ENCODE measurements at places on chromosomes 1 and 21.

DNA sequence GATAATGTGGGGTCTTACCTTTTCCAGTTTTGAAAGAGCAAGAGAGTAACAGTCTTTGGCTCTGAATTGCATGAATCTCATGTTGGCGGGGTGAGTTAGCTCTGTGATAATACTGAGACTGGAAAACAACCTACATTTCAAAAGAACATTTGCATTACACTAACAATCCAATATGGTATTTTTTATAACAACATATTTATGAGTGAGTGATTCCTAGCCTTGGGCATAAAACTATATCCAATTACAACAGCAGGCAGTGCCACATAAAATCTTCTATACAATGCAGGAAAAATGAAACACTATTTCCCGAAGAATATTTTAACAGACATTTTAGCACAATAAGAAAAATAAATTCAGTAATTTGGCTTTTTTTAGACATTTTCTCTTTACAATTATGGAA lies 303.0 kb downstream of the KCNT2 start:
- DNase-seq = no peak

DNA sequence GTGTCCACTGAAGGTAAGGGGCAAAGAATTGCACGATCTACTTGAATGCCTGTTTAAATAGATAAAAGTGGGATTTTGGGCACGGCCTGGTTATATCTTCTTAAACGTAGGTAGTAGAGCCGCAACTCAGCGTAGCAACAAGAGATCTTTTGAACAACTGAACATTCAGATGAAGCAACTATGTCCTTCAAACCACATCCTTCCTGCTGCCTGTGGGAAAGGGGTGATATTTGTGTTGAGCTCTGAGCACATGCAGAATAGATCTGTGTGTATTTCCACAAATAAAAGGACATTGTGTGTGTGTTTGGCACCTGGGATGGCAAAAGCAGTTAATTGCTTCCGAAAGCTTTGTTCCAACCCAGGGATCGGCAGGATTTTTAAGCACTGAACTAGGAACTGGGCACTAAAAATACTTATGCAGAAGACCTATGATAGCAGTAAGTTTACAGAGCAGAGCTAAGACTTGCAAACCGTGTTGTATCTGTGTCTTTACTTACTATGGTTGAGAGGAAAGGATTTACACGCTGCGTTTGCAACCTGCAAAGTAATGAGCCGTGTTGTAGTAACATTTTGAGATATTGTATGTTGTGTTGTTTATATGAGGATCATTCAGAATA lies 333.4 kb downstream of the CHRM3 start:
- DNase-seq = no peak

DNA sequence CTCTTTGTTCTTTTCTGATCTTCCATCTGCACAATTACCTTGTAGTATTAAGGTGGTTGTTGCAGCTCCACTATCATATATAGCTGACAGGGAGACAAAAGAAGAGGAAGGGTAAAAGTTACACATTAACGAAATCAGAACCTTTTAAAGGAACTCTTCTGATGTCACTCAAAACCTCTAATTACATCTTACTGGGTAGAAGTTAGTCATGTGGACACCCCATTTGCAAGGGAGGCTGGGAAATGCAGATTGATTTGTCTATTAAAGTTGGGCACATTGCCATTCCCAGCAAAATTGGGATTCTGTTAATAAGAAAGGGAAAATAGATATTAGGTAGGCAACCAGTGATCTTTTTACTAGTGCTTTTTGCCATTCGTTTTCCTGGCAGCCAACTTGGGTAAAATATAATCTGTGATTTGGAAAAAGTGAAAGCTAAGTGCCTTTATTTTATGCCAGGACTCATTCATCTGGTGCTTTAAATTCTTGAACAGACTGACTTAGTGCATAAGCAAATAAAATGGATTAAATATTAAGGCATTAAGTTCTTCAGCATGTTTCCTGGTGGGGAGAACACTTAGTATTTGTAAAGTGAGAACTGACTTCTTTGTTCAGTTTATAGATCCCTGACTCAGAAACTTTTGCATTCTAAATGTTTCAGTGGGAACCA lies 71.3 kb downstream of the DNM3 start:
- DNase-seq = no peak

DNA sequence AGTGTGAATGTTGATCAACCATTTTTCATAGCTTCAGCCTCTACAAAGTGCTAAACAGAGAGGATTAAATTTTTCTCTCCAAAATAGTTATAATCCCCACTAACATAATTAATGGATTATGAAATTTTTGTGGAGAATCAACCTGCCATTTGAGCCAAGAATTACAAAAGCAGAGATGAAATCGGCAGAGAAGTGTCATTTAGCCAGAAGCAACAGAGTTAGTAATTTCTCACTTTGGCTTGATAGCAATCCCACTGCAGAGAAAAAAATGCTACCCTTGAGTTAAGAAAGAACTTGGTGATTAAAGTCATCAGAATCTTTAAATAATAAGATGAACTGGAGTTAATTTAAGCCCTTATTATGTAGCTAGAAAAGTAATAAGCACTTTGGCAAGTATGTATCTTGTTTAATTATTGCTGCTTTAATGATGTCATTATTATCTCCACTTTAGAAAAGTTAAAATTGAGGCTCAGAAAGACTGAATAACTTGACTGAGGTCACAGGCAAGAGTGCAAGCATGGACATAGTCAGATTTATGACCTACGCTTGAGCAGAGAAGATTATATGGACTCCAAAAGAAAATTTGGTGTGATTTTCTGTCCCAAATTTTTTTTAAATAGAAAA lies 37.3 kb downstream of the RGS4 start:
- no peak for DNase-seq

- DNase-seq = no peak
Observed at GRCh38 chr1:225695578-225696337, 42.8 kb upstream of the ENAH start.

- DNase-seq = no peak
Observed at GRCh38 chr1:28147264-28148094, 29.0 kb downstream of the PTAFR start.
